ENCODE measurements at places on chromosomes 3 and 15. TPM values are rescaled to one million over a fixed set of nuclear protein-coding genes. Genes with fewer than 3 reads are reported as not detected.

DNAH12 gene
- total RNA-seq = 0.05 TPM

RETNLB gene
- total RNA-seq = not detected

CCR5 gene
- total RNA-seq = 0.53 TPM

TRIM71 gene
- not detected for total RNA-seq

CFAP161 gene
- 0.28 TPM for total RNA-seq

GABRA5 gene
- not detected for total RNA-seq

PPP1R14D gene
- total RNA-seq = not detected

TMPRSS7 gene
- total RNA-seq = not detected

TNIK gene
- total RNA-seq = 12.5 TPM

LEKR1 gene
- total RNA-seq = 0.79 TPM

GRK7 gene
- total RNA-seq = not detected

NTRK3 gene
- total RNA-seq = 1.7 TPM

RTP1 gene
- total RNA-seq = not detected

STX19 gene
- not detected for total RNA-seq

GRCh38 chr3:160097478-160097877 is 108.8 kb downstream of the IL12A start:
- DNase-seq = no peak

DNA sequence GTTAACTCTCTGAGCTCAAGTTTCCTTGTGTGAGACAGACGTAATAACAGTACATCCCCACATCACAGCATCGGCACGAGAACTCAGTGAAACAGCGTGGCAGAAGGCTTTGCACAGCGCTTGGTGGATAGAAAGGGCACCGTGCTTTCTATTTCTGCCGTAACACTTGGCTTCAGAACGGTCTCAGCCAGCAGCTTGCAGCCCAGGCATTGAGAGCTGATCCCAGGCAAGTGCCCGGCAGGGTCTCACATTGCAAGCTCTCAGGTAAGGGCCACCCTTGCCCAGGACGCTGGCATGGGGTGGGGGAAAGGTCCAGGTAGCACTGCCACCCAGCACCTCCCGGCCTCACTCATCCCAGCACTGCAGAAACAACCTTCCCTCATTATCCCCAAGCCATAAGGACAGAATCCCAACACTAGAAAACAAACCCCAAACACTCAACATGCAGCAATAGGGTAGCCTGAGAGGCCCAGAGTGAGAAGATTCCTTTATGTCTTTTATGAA is 70.5 kb upstream of the ITGA11 start:
- DNase-seq = no peak

DNA sequence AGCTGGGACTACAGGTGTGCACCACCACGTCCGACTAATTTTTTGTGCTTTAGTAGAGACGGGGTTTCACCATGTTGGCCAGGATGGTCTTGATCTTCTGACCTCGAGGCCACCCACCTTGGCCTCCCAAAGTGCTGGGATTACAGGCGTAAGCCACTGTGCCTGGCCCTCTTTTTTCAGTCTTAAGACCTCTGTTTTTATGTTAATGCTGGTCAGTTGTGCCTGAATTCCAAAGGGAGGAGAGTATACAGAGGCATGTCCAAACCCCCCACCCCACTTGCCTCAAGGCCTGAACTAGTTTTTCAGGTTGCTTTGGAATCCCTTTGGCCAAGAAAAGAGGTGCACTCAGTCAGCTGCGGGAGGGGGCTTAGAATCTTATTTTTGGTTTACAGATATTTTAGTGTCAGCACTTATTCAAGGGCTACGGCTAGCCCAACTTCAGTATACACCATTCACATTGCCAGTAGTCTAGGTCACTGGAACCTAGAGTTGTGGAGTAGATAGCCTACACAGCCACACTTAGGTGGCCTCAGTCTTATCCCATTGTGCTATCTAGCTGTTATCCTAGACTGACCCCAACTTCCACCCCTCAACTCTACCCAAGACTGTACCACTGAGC is 128.0 kb upstream of the TPM1 start:
- no peak for DNase-seq

DNA sequence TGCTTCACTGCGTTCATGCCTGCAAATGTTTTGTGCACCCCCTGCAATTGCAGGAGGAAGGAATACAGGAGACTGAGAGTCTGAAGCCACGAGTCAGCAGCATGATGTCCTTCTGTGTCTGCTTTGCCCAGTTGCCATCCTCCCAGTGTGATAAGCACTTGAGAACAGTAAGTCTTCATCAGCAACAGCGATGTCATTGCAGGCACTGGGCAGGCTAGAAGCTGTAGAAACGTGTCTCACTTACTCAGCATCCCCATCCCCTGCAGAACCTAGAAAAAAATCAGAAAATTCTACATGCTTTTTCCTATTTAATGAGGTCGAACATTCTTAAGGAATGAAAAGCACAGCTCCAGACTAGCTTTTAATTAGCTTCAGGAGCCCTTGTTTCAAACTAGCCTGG is 156.5 kb upstream of the LPP start:
- no peak for DNase-seq

GRCh38 chr15:87200149-87200548 is 1056.4 kb downstream of the NTRK3 start:
- DNase-seq = no peak

GRCh38 chr15:88623061-88623460 is 1.9 kb downstream of the AEN start:
- DNase-seq = no peak

DNA sequence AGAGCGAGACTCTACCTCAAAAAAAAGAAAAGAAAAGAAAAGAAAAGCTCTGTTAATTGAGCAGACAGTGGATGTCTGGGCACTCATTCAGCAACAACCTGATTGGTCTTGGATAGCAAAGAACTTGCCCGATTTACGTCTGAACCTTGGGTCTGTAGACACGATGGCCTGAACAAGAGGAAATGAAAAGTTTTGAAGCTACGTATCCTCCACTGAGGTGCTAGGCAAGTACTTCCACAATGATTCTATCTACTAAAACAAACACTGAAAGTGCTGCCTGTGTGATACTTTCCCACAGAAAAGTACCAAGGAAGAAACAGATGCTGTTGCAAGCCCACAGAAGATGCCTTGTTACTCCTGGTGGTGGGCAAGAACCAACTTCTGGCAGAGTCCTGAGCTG is 21.8 kb upstream of the MUSTN1 start:
- DNase-seq = no peak

GRCh38 chr3:127422663-127423375 is 135.0 kb upstream of the PRR20G start:
- DNase-seq = no peak

DNA sequence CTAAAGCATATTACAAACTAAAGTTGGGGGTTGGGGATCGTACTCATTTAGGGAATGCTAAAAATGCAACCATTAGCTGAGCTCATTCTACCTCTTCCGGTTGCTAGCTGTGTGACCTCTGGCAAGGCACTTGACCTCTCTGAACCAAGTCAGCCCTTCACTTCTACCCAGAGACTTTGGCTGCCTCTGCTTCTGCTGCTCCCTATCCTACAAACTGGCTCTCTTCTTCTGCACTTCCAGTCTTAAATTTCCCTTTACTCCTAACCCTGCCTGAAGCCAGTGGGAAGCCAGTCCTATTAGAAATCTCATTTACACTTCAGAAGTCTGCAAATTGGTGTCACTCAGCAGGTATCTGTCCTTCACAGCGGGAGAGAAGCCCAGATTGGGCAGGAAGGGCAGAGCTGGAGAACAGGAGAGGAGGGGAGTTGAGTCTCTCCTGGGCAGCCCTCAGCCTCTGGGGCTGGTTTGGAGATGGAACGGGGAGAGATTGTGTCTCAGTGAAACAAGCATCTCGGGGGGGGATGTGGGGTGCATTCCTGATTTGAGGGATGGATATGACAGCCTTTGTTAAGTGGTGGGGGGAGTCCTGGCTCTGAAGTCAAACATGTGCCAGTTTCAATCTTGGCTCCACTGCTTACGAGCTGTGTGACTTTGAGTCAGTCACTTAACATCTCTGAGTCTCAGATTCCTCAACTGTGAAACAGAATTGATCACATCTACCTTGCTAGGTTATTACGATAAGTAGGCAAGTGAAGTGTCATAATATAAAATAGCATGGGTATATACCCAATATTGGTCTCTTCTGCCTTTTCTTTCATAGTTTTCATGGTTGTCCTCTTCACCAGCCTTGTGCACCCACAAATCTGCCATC is 7.8 kb upstream of the AEN start:
- no peak for DNase-seq

- DNase-seq = no peak
These were observed 28.7 kb upstream of the TMEM45A start for GRCh38 chr3:100463646-100464155.

- no peak for DNase-seq
These were observed at the start of gene MKRN2OS for GRCh38 chr3:12545473-12545791. Gene MKRN2OS, minus strand, starts transcription at chr3:12545499. Its CDS starts 35 bp downstream, at chr3:12545464.

GRCh38 chr15:52483707-52484106 is 45.0 kb downstream of the MYO5A start:
- no peak for DNase-seq

DNA sequence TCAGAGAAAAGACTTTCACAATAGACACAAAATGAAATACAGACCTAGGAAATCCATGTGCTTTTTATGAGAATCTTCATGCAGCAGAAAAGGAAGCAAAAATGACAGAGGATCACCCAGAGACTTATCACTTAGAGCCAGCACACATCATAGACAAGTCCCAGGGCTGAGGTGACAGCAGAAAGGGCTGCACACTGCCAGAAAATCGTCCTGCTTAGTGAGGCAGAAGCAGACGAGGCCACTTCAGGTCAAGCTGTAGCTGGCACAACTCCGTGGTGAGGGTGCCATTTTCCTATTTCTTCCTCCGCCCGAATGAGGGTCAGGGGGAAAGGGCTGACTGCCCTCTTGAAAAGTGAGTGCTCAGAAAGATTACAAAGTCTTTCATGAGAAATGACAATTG is 95.9 kb upstream of the TNIK start:
- no peak for DNase-seq

DNA sequence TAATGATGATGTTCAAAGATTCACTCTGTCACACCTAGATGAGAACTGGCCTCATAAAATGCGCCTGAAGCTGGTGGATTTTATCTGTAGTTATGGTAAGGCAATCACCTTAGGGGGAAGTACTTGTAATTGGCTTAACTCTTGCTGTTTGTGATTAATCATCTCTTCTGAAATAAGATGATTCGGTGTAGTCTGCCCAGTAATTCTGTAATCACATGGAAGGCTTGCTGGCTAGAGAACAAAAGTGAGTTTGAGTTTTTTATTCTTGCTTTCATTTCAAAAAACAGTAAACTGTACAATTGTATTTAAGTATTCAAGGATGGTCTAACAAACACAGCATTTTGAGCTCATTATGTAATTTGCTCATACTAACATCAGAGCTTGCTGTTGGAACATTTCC is 72.1 kb downstream of the OTOL1 start:
- DNase-seq = no peak

- no peak for DNase-seq
These were observed 12.7 kb downstream of the FAM240A start for GRCh38 chr3:46624975-46625490.

DNA sequence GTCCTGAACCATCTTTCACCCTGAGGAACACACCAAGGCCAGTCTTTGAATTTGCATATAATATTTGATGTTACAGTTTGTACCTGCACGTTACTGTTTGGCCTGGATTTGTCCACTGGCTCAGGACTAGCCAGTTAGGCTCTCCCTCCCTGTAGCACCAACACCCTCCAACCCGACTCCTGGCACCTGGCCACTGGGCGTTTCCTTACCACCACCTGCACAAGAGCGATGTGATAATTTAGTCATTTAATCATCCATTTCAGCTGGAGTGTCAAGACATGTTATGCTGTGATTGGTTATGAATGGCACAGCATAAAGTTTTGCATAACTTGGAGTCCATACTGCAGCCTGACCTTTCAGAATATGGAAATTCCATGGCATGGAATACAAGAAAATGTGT is 242.4 kb downstream of the KCNMB2 start:
- DNase-seq = no peak

GRCh38 chr15:90677807-90678790 is 39.0 kb upstream of the BLM start:
- no peak for DNase-seq

DNA sequence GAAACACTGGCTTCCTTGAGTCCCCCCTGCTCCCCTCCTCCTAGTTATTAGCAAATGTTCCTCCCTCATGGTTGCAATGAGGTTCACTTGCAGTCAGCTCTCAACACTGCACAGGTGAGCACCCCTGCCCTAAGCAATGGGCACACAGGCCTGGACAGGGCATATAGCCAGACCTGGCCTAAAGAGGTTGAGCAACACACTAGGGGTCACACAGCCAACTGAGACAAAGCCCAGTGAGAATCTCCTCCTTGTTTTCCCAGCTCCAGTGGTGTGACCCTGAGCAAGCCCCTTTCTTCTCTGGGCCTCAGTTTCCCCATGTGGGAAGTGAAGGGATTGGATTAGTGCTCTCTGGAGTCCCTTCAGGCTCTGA is 49.9 kb downstream of the ATP2B2 start:
- no peak for DNase-seq

DNA sequence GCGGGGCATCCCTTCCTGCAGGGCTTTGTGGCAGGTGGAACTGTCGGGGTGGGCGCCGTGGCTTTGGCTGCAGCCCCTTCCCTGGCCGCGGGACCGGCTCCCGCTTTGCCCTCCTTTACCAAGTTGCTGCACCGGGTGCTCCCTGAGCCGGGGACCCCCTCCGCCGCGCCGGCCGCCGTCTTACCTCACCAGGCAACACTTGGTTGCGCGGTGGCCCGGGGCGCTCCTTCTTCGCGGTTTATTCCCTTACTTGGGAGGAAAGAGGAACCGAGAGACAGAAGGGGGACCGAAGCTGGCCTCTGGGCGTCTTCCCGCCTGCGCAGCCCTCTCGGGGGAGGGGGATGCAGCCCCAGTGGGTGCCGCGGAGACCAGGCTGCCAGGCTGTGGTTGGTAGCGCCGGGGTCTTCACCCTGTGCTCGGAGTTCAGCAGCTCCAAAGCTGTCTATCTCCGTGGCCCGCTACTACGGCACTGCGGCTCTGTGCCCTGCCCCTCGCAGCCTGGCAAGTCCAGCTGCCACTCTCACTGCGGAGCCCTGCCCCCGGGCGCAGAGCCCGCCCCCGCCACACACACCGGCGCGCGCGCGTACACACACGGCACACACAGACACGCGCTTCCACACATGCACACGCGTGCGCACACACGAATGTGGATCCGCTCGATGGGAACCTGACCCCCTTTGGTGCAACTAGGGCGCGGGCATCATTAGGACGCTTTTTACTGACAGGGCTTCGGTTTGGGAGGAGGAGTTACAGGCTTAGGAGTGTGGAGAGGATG is at the start of gene DGKG:
TSS of gene DGKG (minus strand) at position 473 of the 775 bp plus-strand sequence. CDS start 41,775 bp downstream, outside the sequence.
- DNase-seq = peak; percentile 60

DNA sequence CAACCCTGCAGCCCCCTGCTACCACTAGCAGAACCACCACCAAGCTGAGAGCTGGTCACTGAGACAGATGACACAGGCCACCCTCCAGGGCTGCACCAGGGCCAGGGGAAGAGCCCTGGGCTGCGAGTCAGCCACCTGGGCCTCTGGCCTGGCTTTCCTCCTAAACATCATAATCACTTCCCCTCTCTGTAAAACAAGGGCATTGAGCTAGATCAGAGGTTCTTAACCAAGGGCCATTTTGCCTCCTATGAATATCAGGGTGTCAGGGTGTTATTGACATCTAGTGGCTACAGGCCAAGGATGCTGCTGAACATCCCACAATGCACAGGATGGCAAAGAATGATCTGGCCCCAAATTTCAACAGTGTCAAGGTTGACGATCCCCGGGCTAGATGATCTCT is 25.2 kb downstream of the TLE3 start:
- no peak for DNase-seq

- peak; percentile 60 for DNase-seq
These were observed 777 bp downstream of the LOXL1 start for GRCh38 chr15:73927003-73927475.

- DNase-seq = no peak
These were observed 29.3 kb upstream of the SLCO3A1 start for GRCh38 chr15:91824256-91824655.
